EL (cell line): ENCODE measurements at places on chromosomes 7 and 10.

GRCh38 chr10:70561070-70561469 lies 41.5 kb downstream of the PRF1 start:
- no peak for DNase-seq

- DNase-seq, result peak; percentile 9
These were observed 62.9 kb downstream of the FBXL13 start for GRCh38 chr7:103011650-103012049.

GRCh38 chr10:88066319-88066718 lies 202.9 kb downstream of the PTEN start:
- no peak for DNase-seq

GRCh38 chr10:33174674-33175434 lies 159.6 kb downstream of the NRP1 start:
- DNase-seq, result no peak

DNA sequence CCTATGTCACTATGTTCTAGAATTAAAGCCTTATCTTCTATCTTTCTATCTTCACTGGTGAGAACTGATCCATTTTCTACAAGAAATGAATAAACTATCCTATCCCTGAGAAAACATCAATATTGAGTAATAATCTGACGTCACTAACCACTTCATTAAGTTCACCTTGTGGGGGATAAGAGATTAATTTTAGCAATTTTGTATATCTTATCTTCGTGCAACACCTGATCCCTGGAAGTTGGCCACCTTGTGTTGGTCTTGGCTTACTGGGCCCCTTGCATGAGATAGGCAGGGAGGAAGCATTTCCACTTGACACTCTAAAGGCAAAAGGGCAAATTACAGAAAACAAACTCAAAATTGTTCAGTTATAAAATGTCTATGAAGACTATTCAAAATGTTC lies 20.1 kb upstream of the OR6B1 start:
- no peak for DNase-seq

- peak; percentile 34 for DNase-seq
These were observed 632.5 kb upstream of the ANKRD30A start for GRCh38 chr10:36492590-36493515.

- DNase-seq, result no peak
These were observed 629.7 kb upstream of the FZD8 start for GRCh38 chr10:36271627-36272340.
